ENCODE measurements at places on chromosomes 6 and 20. TPM values are rescaled to one million over a fixed set of nuclear protein-coding genes. Genes with fewer than 3 reads are reported as not detected.

DNA sequence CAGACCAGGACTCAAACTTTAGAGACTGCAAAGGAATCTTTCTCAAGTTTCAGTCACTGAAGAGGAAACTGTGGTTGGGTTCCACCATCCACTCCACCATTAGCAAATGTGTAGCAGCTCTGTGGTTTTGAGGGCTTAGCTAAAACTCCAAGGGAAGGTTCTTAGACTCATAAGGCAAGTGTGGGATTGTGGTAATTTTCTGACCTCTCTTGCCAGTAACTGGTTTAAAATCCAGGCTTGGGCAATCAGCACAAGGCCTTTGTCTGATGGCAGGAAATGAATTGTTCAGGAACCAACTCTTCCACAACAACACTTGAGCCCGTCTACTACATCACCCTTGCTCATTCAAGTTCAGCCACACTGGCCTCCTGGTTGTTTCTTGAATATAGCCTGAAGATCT is 68.6 kb upstream of the FBXL4 start:
- H3K27me3 ChIP-seq: no peaks in the 10 kb centered on the region
- no peaks in the 10 kb centered on the region for H3K36me3 ChIP-seq
- DNase-seq: no peak
- H3K4me3 ChIP-seq: no peak overlapping the region

- no peaks in the 10 kb centered on the region for H3K27me3 ChIP-seq
- H3K27ac ChIP-seq: no peak overlapping the region
- DNase-seq: no peak
- no peaks in the 10 kb centered on the region for H3K4me1 ChIP-seq
- H3K36me3 ChIP-seq: no peaks in the 10 kb centered on the region
- no peak overlapping the region for H3K4me3 ChIP-seq
These were observed 12.8 kb upstream of the ILRUN start for GRCh38 chr6:34709386-34709785.

OLIG3 gene
- not detected for total RNA-seq

GRCh38 chr6:165844801-165845364 is 181.8 kb upstream of the PDE10A start:
- no peaks in the 10 kb centered on the region for H3K4me1 ChIP-seq
- no peaks in the 10 kb centered on the region for H3K27me3 ChIP-seq
- no peak overlapping the region for H3K27ac ChIP-seq
- no peaks in the 10 kb centered on the region for H3K36me3 ChIP-seq
- no peak for DNase-seq
- H3K4me3 ChIP-seq: no peak overlapping the region

DNA sequence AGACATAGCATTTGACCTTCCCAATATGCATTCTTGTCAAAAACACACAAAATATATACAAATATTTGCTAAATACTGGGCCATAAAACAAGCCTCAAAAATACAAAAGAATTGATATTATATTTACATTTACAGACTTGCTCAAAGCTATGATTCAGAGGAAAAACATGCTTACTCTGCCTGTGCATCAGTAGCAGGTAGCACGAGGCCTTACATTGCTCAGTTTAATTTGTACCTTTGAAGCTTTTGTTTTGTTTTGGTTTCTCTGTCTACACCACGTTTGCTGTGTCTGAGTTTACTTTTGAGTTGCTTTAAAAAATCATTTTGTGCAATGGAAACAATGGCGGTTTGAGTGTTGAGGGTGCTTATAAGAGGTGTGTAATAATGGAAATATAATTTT is 99.3 kb downstream of the PHF3 start:
- no peak for DNase-seq
- no peaks in the 10 kb centered on the region for H3K27me3 ChIP-seq
- no peaks in the 10 kb centered on the region for H3K4me1 ChIP-seq
- no peak overlapping the region for H3K4me3 ChIP-seq
- H3K27ac ChIP-seq: no peak overlapping the region

Data from naive thymus-derived CD4-positive, alpha-beta T cell (primary cell).